ENCODE measurements at places on chromosomes 6 and 20.

DNA sequence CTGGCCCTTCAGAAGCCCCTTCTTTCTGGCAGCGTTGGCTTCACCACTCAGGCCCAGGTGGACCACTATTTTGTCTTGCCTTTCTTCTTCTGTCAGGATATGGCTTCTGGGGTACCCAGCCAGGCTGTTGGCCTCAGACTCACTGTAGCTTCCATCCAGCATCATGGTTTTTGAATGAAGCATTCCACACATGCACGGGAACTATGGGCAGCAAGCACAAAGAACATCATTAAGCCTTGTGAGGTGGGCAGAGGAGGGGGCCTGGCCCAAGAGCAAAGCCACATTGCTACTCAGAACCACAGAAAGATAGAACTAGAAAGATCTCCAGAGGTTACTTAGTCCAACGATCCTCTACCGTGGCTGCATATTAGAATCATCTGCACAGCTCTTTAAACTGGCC is 40.6 kb upstream of the GABRR1 start:
- DNase-seq, result no peak

DNA sequence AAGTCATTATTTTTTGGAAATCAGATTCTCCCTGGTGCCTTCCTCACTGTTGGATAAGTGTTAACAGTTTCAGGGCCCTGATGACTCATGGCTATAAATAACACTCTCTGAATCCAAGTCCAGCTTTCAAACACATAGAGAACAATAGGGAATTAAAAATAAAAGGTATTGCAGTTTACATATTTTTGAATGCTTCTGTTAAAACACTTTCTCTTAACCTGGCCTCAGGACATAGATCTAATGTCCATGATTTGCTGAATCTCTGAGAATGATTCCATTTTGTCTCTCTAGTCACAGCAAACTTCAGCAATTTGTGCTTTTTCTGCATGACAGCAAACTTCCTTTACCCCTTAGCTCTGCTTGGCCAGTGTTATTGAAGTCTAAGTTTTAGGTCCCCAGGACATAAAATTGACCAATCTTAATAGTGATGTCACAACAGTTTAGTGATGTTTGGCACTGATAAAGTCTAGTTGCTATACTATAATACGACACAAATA is 1192.4 kb upstream of the CITED2 start:
- peak; percentile 85 for DNase-seq

GRCh38 chr6:106591111-106591825 is 38.0 kb downstream of the RTN4IP1 start:
- DNase-seq, result peak; percentile 90

DNA sequence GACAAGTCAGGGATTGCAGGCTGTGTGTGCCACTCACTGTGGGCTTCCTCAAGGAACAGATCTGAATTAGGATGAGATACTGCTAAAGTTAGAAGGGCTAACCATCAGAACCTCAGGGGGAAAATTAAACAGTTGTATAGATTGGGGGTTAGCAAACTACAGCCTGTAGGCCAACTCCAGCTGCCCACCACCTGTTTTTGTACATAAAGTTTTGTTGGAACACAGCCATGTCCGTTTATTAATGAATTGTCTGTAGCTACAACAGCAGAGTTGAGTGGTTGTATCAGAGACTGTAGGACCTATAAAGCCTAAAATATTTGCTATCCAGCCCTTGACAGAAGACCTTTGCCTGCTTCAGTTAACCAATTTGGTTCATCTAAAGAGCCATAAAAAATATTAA is 127.2 kb upstream of the ECI2 start:
- DNase-seq, result no peak

DNA sequence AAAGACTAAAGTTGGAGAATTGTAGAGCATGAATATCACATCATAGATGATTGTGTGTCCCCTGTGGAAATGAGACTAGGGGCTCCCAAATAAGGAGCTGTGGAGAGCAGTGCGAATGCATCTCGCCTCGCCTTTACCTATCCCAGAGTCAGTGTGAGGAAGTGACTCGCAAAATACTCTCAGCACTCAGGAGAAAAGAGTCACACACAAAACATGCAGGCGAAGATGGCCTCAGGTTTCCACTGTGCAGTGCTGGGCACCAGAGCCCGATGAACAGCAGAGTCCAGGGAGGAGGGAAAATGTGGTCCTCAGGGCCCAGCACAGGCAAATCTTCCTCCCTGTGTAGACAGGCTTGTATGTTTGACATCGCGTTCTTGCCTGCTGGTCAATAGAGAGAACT is 126.5 kb upstream of the AFDN start:
- DNase-seq, result no peak

- no peak for DNase-seq
Observed at GRCh38 chr6:3446184-3446583, 10.7 kb downstream of the SLC22A23 start.

DNA sequence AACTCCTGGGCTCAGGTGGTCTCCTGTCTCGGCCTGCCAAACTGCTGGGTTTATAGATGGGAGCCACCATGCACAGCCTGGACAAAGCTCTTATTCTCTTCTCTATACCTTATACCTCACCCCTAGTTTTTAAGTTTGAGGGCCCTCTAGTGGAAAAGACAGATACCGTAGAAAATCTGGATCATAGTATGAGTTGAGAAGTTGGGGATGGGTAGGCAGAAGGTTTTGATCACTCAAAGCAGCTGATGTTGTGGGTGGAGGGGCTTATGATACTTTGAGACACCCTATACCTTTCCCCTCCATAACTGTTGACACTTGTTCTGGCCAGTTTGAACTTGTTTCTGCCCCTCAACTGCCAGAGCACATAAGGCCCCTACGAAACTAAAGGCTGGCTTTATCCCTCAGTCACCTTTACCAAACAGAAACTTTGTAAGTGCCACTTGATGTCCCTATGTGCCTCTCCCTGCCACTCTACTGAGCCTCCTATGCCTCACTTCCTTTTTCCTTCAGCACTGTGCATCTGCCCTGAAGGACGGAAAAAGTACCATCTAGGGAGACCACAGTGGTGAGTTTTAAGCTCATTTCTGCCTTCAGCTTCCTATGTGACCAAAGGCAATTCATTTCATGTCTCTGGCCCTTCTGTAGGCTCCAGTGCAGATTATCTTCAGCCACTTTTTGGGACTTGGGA is 28.6 kb downstream of the RALY start:
- DNase-seq, result no peak

DNA sequence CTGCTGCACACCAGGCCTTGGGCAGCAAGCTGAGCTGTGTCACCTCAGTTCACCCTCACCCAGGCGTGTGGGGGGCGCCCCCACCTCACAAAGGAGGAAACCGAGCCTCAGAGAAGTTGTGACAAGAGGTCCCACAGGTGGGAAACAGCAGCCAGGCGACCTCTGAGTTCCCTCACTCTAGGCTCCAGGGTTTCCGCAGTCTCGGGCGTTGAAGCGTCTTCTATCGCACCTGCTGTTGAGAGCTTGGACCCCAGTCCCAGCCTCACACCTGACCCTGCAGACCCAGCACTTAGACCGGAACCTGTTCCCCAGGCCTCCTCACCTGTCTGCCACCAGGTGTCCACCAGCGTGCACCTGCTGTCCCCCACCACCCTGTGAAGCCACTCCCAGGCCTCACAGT is 22.3 kb upstream of the APMAP start:
- no peak for DNase-seq

DNA sequence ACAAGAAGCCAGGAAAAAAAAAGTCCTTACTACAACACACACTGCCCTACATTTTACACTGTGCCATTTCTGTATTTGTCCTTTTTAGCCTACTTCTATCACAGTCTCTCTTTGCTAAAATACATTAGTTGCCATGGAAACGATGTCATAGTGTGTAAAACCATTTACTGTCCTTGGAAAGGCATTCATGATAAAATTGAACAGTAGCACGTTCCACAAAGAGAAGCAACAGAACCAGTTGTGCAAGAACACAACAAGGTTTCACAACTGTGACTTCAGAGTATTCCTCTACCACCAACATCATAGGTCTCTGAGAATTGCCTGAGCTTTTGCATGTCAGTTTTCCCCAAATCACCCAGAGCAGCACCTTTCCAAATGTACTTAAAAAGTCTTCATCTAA is 20.5 kb downstream of the FYN start:
- peak; percentile 85 for DNase-seq

GRCh38 chr20:61803915-61804751 is 261.5 kb downstream of the TAF4 start:
- peak; percentile 7 for DNase-seq

DNA sequence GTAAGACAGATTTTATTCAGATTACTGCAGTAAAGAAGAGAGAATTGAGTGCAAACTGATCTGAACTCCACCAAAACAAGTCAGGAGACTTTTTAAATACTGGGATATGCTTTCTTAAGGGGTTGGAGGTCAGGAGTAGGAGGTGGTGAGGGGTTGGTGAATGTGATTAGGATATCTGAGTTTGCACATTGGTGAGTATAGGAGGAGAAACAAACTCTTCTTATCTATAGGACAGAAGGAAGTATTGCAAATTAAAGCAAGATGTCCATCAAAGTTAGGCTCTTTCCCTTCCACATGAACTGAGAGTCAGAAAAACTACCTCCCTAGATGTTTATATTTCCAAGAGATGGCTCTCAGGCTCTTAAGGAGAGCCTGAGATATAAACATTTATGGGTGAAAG is 114.6 kb upstream of the HTR1E start:
- DNase-seq, result no peak

DNA sequence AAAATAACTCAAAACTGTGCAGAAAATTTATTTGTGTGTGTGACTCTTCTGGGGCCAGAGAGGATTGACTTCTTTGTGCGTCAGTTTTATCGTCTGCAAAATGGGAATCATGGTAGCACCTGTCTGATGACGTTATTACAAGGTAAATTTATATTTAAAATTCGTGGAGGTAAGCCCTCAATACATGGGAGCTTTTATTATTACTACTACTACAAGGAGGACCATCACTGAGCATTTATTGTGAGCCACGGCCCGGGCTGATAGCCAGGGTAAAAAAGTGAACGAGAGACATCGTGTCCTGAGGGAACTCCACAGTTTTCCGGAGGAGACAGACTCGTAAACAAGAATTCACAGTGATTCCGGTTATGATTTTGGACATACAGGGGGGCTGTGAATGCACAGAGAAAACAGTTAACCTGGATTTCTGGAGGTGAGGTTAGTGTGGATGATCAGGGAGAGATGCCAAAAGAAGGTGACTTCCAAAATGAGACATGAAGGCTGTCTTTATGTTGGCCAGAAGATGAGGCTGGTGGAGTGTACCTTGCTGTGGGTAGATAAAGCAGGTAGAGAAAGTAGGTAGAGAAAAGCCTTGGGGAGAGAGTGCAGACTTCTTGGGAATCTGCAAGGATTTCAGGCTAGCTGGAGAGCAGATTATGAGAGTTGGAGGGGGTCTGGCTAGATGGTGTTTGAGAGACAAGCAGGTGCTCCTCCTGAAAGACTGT is 10.6 kb upstream of the SERINC3 start:
- DNase-seq, result no peak

- DNase-seq, result no peak
Observed at GRCh38 chr20:50737352-50737751, 6.0 kb downstream of the PARD6B start.

Measured in fibroblast of gingiva (primary cell).